ENCODE measurements at places on chromosomes 11 and 22.

- DNase-seq = no peak
These were observed 85.4 kb downstream of the MYO18B start for GRCh38 chr22:25827415-25827814.

DNA sequence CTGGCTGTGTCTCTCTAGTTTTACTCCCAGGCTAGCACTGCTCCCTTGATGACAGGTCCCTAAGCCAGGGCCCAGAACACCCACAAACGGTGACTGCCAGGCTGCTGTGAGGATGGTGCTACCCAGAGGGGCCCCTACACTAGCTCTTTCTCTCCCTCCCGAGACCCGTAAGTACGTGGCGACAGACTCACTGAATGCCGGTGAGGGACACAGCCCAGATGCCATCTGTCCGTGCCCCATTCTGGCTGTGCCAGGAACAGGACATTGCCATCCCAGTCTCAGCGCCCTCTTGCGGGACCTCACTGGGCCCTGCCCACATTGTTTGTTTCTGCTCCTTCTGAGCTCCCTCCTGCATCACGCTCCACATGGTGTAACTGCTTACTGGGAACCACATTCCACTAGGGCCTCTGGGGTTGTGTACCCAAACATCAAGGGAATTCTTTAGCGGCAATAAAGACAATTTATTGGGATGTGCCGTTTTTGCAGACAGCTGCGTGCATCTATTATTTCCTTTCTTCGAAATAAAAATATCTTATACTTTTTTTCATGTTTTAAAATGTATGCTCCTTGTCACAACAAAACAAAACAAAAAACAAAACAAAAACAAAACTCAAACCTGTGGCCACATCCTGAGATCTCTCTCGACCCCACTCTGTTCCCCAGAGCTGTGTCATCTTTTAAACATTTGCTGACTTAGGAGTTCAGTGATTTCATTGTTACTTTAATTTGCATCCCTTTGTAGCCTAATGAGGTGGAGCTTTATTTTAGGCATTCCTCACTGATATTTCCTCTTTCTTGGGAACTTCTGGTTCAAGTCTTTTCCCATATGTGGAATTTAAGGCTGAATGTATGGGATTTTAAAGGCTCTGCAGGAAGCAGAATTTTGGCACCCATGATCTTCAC is 4.4 kb upstream of the TPCN2 start:
- no peak for DNase-seq

GRCh38 chr11:61626580-61627380 is 45.9 kb upstream of the SYT7 start:
- no peak for DNase-seq

DNA sequence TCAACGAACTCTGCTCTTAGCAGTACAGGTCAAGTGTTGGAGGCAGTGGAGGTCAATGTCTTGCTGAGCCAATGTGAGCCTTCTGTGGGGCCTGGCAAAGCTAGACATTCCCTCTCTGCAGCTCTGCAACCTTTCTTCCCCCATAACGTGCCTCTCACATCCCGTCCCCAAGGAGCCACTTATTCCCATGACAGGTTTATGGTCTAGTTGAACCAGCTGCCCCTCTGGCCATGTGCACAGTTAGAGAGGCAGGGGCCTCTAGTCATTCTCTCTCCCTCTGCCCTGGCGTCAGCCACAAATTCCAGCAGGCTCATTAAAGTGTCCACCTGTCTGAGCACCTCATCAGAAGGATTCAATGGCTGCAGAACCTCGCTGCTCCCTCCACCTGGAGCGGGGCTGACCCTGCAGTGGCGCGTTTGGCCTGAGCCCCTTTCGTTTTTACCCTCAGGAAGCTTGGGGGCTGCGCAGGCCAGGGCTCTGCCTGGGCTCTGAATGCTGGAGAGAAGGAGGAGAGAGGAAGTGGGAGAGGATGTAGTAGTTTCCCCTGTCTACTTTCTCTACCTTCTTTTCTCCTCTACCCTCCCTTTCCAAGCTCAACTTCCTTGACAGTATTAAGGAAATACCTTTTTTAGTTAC is 302.1 kb upstream of the B3GAT1 start:
- no peak for DNase-seq

GRCh38 chr11:105466582-105467228 is 143.2 kb upstream of the GRIA4 start:
- no peak for DNase-seq

GRCh38 chr22:37051391-37052385 is at the start of gene KCTD17:
KCTD17 (plus strand) TSS chr22:37051742; CDS start chr22:37051761, 19 bp downstream.
- peak; percentile 76 for DNase-seq

DNA sequence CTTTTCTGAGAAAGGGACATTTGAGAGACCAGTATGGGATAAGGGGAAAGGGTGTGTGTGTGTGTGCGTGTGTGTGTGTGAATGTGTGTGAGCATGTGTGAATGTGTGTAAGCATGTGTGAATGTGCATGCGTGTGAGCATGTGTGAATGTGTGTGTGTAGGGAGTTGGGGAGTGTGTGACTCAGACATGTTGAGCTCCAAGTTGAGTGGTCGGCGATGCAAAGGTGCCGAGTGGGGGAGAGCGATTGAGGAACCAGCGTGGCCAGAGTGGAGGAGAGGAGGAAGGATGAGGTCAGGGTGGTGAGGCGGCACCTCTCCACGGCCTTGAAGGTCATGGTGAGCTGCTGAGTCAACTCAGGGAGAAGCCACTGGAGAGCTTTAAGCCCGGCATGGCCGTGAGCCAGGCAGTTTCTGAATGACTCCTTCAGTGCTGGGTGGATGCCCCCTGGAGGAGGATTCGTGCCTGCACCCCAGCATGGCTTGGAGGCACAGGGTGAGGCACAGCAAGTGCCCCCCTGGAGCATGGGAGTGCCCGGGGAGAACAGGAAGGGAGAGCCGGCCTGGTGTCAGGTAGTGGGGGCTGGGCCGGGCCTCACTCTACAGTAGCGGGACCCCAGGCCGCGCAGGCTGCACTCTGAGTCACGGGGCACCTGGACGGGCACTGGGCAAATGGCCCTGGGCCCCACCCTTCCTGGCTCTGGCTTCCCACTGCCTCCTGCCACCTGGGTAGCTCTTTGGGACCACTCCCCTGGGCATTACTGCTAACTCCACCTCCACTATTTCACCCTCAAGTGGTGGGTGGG is 8.2 kb upstream of the CCDC88B start:
- DNase-seq = peak; percentile 64

- no peak for DNase-seq
These were observed 911.9 kb downstream of the METTL15 start for GRCh38 chr11:29019960-29020683.

DNA sequence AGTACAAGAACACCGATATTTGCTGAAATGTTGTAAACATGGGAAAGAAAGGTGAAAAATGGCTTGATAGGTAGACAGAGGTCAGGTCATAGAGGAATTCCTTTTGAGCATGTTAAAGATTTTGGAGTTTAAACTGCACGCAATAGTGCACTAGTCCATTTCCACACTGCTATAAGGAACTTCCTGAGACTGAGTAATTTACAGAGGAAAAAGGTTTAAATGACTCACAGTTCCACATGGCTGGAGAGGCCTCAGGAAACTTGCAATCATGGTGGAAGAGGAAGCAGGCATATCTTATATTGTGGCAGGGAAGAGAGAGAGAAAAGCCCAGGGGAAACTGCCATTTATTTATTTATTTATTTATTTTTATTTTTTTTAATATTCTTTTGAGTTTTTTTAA is 5.0 kb downstream of the OR10A5 start:
- DNase-seq = no peak

- DNase-seq = no peak
These were observed 10.9 kb downstream of the MTNR1B start for GRCh38 chr11:92980312-92980711.

- DNase-seq = no peak
These were observed 32.8 kb downstream of the NRXN2 start for GRCh38 chr11:64690235-64690634.

GRCh38 chr11:57527056-57527631 is 3.4 kb downstream of the TIMM10 start:
- peak; percentile 79 for DNase-seq

DNA sequence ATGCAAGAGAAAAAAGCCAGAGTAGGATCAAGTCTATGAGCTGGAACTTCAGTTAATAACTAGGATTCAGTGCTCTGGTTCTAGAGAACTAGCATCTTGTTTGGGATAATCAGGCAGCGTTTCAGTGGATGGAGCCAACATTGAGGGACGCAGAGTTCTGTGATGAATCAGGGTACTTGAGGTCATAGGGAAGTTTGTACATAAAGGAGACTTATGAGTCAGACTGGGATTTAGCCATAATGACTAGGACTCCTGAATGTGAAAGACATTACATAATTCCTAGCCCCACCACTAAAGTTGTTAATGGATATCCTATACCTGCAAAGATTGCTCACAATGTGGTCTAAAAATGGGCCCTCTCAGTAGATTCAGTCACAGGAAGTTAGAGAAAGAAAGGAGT is 6.8 kb downstream of the SLN start:
- DNase-seq = no peak

DNA sequence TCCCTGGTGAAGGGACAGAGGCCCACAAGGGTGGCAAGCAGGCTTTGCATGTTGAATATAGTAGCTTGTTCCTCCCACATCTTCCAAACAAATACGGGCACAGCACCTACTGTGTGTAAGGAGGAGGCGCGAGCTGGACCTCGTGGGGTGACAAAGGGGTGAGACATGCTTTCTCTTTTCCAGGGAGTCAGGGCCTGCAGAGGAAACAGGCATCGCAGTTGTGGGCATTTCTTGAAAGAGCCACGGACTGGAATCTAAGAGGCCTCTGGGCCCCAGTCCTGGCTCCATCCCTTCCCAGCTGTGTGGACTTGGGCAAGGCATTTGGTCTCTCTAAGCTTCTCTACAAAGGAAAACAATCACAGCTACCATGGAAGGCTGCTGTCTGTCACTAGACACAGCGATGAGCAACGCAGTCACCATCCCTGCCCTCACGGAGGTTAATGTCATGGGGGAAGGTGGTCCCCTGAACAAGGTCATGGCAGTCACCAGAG is 13.0 kb upstream of the CDC42EP1 start:
- no peak for DNase-seq

- no peak for DNase-seq
These were observed 76.0 kb downstream of the MRTFA start for GRCh38 chr22:40560551-40560950.

GRCh38 chr11:92964471-92964870 is 5.0 kb upstream of the MTNR1B start:
- no peak for DNase-seq

All from activated CD4-positive, alpha-beta T cell treated with anti-CD3 and anti-CD28 coated beads for 4 hours (primary cell).